Keratinocyte (primary cell): ENCODE measurements at places on chromosomes 13 and 19. TPM values are rescaled to one million over a fixed set of nuclear protein-coding genes. Genes with fewer than 3 reads are reported as not detected.
A peak's percentile ranks its signal among the peaks of the same experiment; 100 is the strongest.

DNA sequence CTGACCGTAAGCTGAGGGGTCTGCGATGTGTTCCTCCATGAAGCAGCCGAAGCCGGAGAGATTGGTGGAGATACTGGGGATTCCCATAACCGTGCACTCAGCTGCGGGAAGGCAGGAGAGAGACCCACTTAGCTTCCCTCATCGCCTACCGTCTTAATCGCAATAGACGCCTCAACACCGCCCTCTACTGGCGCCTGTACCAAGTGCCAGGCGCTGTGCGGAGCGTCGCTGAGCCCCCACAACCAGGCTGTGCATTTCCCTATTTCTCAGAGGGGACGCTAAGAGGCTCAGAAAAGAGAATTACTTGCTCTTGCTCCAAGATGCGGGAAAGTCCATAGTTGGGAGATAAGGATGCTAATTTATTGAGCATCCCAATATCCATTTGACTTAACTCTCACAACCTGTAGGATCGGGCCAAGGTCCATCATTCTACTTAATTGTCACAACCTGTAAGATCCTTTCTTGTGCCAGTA lies 5.8 kb downstream of the FTL start:
- no peaks in the 10 kb centered on the region for H3K27me3 ChIP-seq
- peaks cover 34% of the 10 kb centered on the region for H3K36me3 ChIP-seq
- peaks cover 8% of the 10 kb centered on the region for H3K4me1 ChIP-seq
- DNase-seq: no peak
- H3K4me3 ChIP-seq: no peak overlapping the region

- no peak for DNase-seq
- no peak overlapping the region for H3K27ac ChIP-seq
- no peaks in the 10 kb centered on the region for H3K4me1 ChIP-seq
Observed at GRCh38 chr19:21626924-21627697, 121.7 kb downstream of the ZNF429 start.

The NEK3 gene
- polyA plus RNA-seq: 5.1 to 11.1 TPM (median 6.7 TPM) in 3 replicates

The TBC1D17 gene
- polyA plus RNA-seq: 9.0 to 25.6 TPM (median 9.4 TPM) in 3 replicates

DNA sequence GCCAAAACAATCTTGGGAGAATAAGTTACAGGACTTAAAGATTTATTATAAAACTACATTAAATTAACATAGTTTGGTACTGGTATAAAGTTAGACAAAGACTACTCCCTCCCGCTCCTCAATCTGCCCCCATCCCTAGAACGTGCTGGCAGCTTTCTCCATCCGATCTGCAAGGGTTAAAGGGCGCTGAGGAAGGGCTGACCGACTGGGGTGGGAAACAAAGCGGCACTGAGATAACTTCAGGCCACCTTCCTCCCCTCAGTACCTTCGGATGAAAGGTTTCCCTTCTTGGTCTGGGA lies 790 bp upstream of the SUGT1 start:
- no peaks in the 10 kb centered on the region for H3K27me3 ChIP-seq
- H3K27ac ChIP-seq: peak overlapping the region; percentile 98
